Panc1 (cell line): ENCODE measurements at places on chromosomes 4 and X.

DNA sequence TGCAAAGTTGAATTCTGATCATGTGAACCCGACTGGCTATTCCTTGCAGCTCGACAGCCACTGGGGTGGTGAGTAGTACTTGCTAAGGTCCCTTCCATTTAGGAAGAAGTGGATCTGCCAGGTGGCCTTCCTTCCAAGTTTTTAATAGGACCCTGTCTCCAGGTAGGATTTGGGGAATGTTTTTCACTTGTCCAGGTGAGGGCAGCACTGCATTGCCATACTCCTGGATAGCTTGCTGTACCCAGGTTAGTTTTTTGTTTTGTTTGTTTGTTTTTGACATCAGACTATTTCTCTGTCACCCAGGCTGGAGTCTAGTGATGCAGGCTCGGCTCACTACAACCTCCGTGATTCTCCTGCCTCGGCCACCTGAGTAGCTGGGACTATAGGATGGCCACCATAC, 29.8 kb downstream of the SAGE1 start:
- no peaks in the 10 kb centered on the region for H3K36me3 ChIP-seq
- H3K27me3 ChIP-seq = 0 out of 2 replicates have a peak, but pooled peaks cover 2% of the 10 kb centered on the region
- H3K4me1 ChIP-seq = no peaks in the 10 kb centered on the region
- H3K4me3 ChIP-seq = no peak overlapping the region
- no peak overlapping the region for H3K27ac ChIP-seq

GRCh38 chr4:182918791-182919302, 1.7 kb upstream of the DCTD start:
- no peak for DNase-seq
- no peaks in the 10 kb centered on the region for H3K36me3 ChIP-seq
- no peak overlapping the region for H3K27ac ChIP-seq
- H3K27me3 ChIP-seq = no peaks in the 10 kb centered on the region

GRCh38 chrX:100447655-100448397, 37.8 kb upstream of the PCDH19 start:
- H3K4me1 ChIP-seq = no peaks in the 10 kb centered on the region
- no peak overlapping the region for H3K4me3 ChIP-seq
- no peaks in the 10 kb centered on the region for H3K36me3 ChIP-seq
- no peak overlapping the region for H3K27ac ChIP-seq

- no peak overlapping the region; the same call in 1 of the 2 replicates for H3K4me3 ChIP-seq
- H3K4me1 ChIP-seq = no peaks in the 10 kb centered on the region
- no peaks in the 10 kb centered on the region for H3K36me3 ChIP-seq
Observed at GRCh38 chrX:47583240-47583861, 1.1 kb downstream of the TIMP1 start.

- no peaks in the 10 kb centered on the region for H3K27me3 ChIP-seq
- no peak overlapping the region for H3K27ac ChIP-seq
- H3K4me3 ChIP-seq = no peak overlapping the region
- no peaks in the 10 kb centered on the region for H3K36me3 ChIP-seq
- no peaks in the 10 kb centered on the region for H3K4me1 ChIP-seq
Observed at GRCh38 chrX:149513825-149514428, 8.8 kb upstream of the IDS start.

DNA sequence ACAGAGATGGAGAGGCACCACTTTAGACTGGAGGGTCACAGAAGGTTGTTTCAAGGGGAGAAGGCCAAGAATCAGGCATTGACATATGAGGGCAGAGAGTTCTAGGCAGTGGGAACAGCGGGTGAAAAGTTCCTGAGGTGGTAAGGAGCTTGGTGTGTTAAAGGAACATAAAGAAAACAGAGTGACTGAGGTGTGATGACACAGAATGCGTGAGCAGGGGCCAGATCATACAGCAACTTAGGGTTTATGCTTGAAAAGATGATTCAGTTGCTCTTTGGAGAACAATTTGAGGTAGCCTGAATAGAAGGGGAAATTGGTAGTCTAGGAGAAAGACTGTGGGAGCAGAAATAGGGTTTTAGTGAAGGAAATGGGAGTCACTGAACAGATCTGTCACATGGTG, 179.2 kb downstream of the AMELX start:
- DNase-seq = no peak
- H3K36me3 ChIP-seq = no peaks in the 10 kb centered on the region
- no peak overlapping the region for H3K27ac ChIP-seq

GRCh38 chrX:34656842-34657725, at the start of gene TMEM47:
TMEM47 (minus strand) TSS chrX:34657285; CDS start chrX:34657029, 256 bp downstream.
- peak within 1 kb of the TSS; percentile 43 for H3K4me3 ChIP-seq
- no peak for DNase-seq
- H3K27ac ChIP-seq = no peak within 1 kb of the TSS
- H3K4me1 ChIP-seq = no peaks in the 10 kb centered on the region
- H3K36me3 ChIP-seq = no peaks in the 10 kb centered on the region

GRCh38 chr4:153919667-153920066, 130.8 kb upstream of the SFRP2 start:
- no peak overlapping the region for H3K4me3 ChIP-seq
- no peaks in the 10 kb centered on the region for H3K27me3 ChIP-seq
- DNase-seq = no peak

DNA sequence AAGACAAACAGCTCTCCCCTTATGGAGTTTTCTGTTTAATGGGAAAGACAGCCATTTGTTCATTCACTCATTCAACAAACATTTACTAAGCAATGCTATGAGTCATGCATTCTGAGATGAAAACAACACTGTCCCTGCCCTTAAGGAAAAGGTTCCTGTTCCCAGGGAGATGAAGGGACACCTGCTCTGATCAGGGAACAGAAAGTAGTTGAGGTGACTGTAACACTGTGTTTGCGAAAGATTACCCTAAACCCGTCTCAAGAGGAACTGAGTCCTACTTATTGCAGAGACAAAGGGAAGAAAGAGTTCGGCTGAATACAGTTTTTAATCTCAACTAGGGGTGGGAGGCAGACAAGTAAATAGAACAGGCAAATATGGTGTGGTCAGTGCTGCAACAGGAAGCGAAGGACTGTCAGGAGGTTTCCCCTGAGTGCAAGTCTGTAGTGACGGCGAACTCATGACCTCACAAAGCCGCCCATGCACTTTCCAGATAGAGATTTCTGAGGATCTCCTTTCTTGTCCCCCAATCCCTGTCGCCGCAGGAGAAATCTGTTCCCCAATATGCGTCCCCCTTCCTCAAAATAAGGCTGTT, 712 bp downstream of the STX18 start:
- H3K27me3 ChIP-seq = no peaks in the 10 kb centered on the region
- H3K36me3 ChIP-seq = no peaks in the 10 kb centered on the region; the same call in 1 of the 2 replicates
- DNase-seq = no peak
- peak overlapping the region; percentile 77 for H3K27ac ChIP-seq
- H3K4me1 ChIP-seq = peaks cover 17% of the 10 kb centered on the region

GRCh38 chrX:31036895-31037294, 34.9 kb downstream of the FTHL17 start:
- no peak overlapping the region for H3K4me3 ChIP-seq
- DNase-seq = peak; percentile 27
- H3K36me3 ChIP-seq = no peaks in the 10 kb centered on the region

DNA sequence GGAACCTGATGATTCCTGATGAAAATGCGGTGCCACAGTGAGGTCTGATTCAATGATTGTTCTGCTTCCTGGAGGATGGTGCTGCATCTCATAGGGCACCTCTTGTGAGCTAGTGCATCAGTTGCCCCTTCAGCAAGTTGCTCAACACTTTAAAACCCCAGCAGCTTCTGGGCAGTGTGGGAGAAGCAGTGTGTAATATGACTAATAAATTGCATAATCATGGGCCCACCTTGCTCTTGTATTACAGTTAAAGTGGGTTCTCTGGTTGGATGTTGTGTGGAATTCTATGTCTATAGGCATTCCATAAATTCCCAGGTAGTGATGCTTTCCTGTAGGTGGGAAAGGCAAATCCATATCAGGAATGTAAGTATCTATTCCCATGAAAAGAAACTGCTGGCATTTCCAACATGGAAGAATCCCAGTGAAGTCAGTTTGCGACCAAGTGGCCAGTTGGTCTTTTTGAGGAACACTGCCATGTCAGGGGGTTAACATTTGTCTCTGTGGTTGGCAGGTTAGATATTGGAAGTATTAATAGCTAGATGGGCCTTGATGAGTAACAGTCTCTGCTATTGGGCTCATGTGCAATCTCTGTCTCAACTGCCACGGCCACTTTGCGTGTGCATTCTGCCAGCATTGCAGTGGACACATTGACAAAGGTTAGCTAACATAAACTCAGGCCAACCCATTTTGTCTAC, 121.1 kb upstream of the OTUD4 start:
- H3K36me3 ChIP-seq = no peaks in the 10 kb centered on the region
- H3K27ac ChIP-seq = no peak overlapping the region
- H3K27me3 ChIP-seq = no peaks in the 10 kb centered on the region
- DNase-seq = no peak

DNA sequence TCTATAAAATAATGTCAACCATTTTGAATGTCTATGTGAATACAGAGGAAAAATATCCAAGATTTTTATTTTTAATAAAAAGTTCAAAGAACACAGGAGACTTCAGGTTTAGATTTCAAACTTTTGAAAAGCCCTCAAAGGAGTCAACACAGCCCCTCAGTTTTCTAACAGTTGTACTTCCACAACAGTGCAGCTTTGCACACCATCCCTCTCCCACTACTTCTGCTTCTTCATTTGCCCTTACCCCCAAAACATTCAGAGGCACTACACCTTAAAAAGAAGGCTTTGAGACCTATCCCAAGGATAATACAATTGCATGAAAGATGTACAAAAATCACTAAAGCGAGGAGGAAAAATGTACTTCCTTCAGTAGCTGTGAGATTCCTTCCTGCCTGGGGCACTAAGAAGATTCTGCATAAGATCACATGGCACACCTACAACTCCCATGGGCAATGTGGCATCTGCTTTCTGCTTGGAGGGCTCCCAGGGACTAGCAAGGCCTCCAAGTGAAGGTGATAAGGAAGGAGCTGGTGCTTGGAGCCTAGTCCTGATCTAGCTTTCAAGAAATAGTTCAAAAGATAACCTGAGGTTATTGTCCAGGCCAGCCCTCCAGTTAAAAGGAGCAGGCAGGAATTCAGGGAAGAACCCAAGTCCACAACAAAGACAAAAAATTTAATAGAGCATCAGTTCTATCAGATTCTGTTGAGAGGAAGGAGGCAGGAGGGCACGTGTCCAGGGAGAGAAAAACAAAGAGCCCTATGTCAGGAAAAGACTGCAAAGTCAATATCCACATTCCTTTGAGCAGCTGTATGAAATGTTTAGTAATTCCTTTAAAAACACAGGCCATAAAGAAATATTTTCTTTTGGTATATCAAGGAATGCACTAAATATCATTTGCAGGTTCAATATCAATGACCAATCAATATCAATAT, 19.1 kb downstream of the ARAP2 start:
- H3K4me3 ChIP-seq = no peak overlapping the region
- no peaks in the 10 kb centered on the region for H3K27me3 ChIP-seq
- H3K36me3 ChIP-seq = no peaks in the 10 kb centered on the region
- peaks cover 5% of the 10 kb centered on the region; the same call in 1 of the 2 replicates for H3K4me1 ChIP-seq
- peak overlapping the region; percentile 29 for H3K27ac ChIP-seq

GRCh38 chr4:141524116-141524515, 112.3 kb upstream of the IL15 start:
- H3K27ac ChIP-seq = no peak overlapping the region
- no peaks in the 10 kb centered on the region for H3K36me3 ChIP-seq
- H3K4me1 ChIP-seq = no peaks in the 10 kb centered on the region

- no peak for DNase-seq
- H3K27me3 ChIP-seq = peaks cover 14% of the 10 kb centered on the region
- no peaks in the 10 kb centered on the region; the same call in 1 of the 2 replicates for H3K36me3 ChIP-seq
- no peaks in the 10 kb centered on the region for H3K4me1 ChIP-seq
- H3K27ac ChIP-seq = no peak overlapping the region
- H3K4me3 ChIP-seq = peak overlapping the region; percentile 37
Observed at GRCh38 chr4:74793757-74794381, 454 bp downstream of the BTC start.

DNA sequence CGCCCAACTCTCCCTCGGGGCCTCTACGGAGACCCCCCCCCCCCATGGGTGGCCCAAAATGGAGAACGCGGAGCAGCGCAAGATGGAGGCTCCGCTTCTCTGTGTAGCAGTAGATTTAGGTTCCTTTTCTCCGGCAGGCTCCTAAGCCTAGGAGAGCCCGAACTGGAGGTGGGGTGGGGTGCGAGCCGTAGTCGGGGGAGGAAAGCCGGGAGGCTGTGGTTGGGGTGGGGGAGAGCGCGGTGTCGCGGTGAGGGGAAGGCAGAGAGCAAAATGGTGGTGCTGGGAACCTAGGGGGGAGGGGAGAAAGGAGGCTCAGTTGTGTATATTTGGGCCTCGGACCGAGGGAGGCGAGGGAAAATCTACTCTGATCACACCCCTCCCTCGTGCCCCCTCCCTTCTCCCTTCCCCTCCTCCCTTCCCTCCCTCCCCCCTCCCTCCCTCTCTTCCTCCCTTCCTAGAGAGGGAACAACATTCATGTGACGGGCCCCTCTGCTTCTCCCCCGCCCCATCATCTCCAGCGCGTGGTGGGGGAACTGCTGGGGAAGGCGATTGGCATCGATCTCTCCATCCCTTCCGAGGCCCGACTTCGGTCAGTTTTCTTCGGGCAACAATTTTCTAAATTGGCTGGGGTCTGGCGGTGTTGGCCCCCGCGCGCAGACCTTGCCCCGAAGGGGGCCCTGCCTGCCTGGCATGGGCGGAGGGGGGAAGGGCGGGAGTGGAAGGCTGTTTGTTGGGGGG, at the start of gene STAG2:
TSS of gene STAG2 (plus strand) at position 439 of the 738 bp plus-strand sequence. CDS start 60,922 bp downstream, outside the sequence.
- no peak for DNase-seq
- peak within 1 kb of the TSS; percentile 99 for H3K27ac ChIP-seq
- H3K36me3 ChIP-seq = no peaks in the 10 kb centered on the region; the same call in 1 of the 2 replicates
- H3K4me3 ChIP-seq = peak within 1 kb of the TSS; percentile 88

DNA sequence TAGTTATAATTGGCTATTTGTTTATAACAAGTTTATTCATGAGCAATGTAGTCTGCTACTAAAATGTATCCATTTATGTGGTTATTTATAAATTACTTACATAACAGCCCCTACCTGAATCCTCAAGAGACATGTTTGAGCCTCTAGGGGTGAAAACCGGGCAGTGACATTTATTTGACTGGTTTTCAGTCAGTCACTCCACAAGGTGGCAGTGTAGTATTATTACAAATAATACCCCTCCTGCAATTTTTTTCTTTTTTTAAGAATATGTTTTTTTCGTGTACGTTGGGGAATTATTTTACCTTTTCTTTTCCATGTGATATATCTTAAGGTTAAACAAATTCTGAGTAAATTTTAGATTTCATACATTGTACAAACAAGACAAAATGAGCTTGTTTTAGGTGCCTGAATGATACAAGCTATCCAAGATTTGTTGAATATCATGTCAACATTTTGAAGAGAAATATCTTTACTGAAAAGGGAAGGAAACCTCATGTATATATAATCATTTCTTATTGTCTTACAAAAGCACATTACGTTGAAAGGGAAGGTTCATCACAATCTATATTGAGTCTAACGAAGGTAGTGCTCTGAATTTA, 598.7 kb upstream of the TECRL start:
- no peak for DNase-seq
- H3K36me3 ChIP-seq = no peaks in the 10 kb centered on the region
- no peaks in the 10 kb centered on the region for H3K4me1 ChIP-seq
- no peak overlapping the region for H3K27ac ChIP-seq
- no peak overlapping the region for H3K4me3 ChIP-seq
